ENCODE measurements at places on chromosomes 7 and 10. TPM values are rescaled to one million over a fixed set of nuclear protein-coding genes. Genes with fewer than 3 reads are reported as not detected.

The COL17A1 gene
- not detected for total RNA-seq

The SPDYE1 gene
- not detected for total RNA-seq

The CEP41 gene
- total RNA-seq, result 39.9 TPM

The CHN2 gene
- 3.5 TPM for total RNA-seq

The CHRM2 gene
- total RNA-seq, result not detected

The NSUN5 gene
- total RNA-seq, result 7.5 TPM

The ABCB1 gene
- not detected for total RNA-seq

The LIPA gene
- 14.6 TPM for total RNA-seq

The DGKI gene
- total RNA-seq, result 0.05 TPM

The FRMPD2 gene
- total RNA-seq, result not detected

The ITPRID1 gene
- not detected for total RNA-seq

The PTPN12 gene
- total RNA-seq, result 37.5 TPM

The OR9A2 gene
- total RNA-seq, result not detected

The APBB1IP gene
- total RNA-seq, result not detected

The DENND2A gene
- total RNA-seq, result 9.2 TPM

The ACBD7 gene
- total RNA-seq, result 8.9 TPM

The VENTX gene
- 0.26 TPM for total RNA-seq

The ABCA13 gene
- total RNA-seq, result not detected

The ZNF800 gene
- total RNA-seq, result 25.5 TPM

The C10orf62 gene
- 0.75 TPM for total RNA-seq

The RAB18 gene
- 66.4 TPM for total RNA-seq

The GCK gene
- total RNA-seq, result not detected

The SPDYE16 gene
- not detected for total RNA-seq

The ADIRF gene
- total RNA-seq, result 0.34 TPM

The FAM13C gene
- 1.1 TPM for total RNA-seq

The ZNF853 gene
- 10.6 TPM for total RNA-seq

The FGL2 gene
- total RNA-seq, result 1.3 TPM

The SGCE gene
- total RNA-seq, result 52.5 TPM

The ZNF804B gene
- 0.04 TPM for total RNA-seq

The ASB4 gene
- total RNA-seq, result 0.08 TPM

The DKK1 gene
- 0.56 TPM for total RNA-seq

The AUTS2 gene
- 30.1 TPM for total RNA-seq

The NEUROG3 gene
- total RNA-seq, result not detected

The ECHDC3 gene
- total RNA-seq, result not detected

The TRPV5 gene
- total RNA-seq, result not detected

The TMED4 gene
- 114 TPM for total RNA-seq

The EBF3 gene
- total RNA-seq, result 13.2 TPM

The PNLIP gene
- total RNA-seq, result not detected

The TMEM213 gene
- not detected for total RNA-seq

The MCM10 gene
- 53.1 TPM for total RNA-seq

The ADARB2 gene
- total RNA-seq, result 0.10 TPM

The ANKRD61 gene
- total RNA-seq, result 0.63 TPM

The GIMAP8 gene
- not detected for total RNA-seq

The BTBD16 gene
- not detected for total RNA-seq

The COL13A1 gene
- total RNA-seq, result 0.20 TPM

The SLC39A12 gene
- not detected for total RNA-seq

The CALD1 gene
- total RNA-seq, result 113 TPM

The CLRN3 gene
- not detected for total RNA-seq

The SPDYE2 gene
- not detected for total RNA-seq

The TAC1 gene
- not detected for total RNA-seq

The OGDHL gene
- 2.8 TPM for total RNA-seq

The GRID2IP gene
- 0.12 TPM for total RNA-seq

The CREM gene
- 30.4 TPM for total RNA-seq

The SH2D4B gene
- total RNA-seq, result not detected

The VGF gene
- 0.18 TPM for total RNA-seq

The EN2 gene
- total RNA-seq, result 0.81 TPM

The CLCN1 gene
- total RNA-seq, result not detected
